Chondrocyte (in vitro differentiated cells): ENCODE measurements at places on chromosomes 5 and 9. TPM values are rescaled to one million over a fixed set of nuclear protein-coding genes. Genes with fewer than 3 reads are reported as not detected.

- DNase-seq = no peak
- H3K36me3 ChIP-seq = peaks cover 4% of the 10 kb centered on the region
- no peak overlapping the region for H3K4me3 ChIP-seq
- H3K27me3 ChIP-seq = no peaks in the 10 kb centered on the region
Measured at GRCh38 chr5:80834710-80835109, 125.5 kb upstream of the RASGRF2 start.

The PCSK5 gene
- 8.3 to 75.9 TPM (median 8.9 TPM) in 3 replicates for total RNA-seq

The ECSCR gene
- total RNA-seq = 0.62 TPM in 1 of 3 replicates, not detected in the others

The ATP10B gene
- total RNA-seq = not detected in 3 replicates

The DMGDH gene
- total RNA-seq = 1.9 to 3.2 TPM (median 3.1 TPM) in 3 replicates

The RASGRF2 gene
- 0.87 to 2.0 TPM (median 0.92 TPM) in 3 replicates for total RNA-seq

The NXNL2 gene
- total RNA-seq = 0.36 to 0.70 TPM (median 0.50 TPM) in 3 replicates

- H3K4me1 ChIP-seq = peaks cover 58% of the 10 kb centered on the region
- no peak for DNase-seq
- H3K27me3 ChIP-seq = no peaks in the 10 kb centered on the region
- no peak overlapping the region for H3K4me3 ChIP-seq
- no peaks in the 10 kb centered on the region for H3K36me3 ChIP-seq
- H3K27ac ChIP-seq = peak overlapping the region; percentile 86
Measured at GRCh38 chr9:4306066-4306776, 6.4 kb upstream of the GLIS3 start.

DNA sequence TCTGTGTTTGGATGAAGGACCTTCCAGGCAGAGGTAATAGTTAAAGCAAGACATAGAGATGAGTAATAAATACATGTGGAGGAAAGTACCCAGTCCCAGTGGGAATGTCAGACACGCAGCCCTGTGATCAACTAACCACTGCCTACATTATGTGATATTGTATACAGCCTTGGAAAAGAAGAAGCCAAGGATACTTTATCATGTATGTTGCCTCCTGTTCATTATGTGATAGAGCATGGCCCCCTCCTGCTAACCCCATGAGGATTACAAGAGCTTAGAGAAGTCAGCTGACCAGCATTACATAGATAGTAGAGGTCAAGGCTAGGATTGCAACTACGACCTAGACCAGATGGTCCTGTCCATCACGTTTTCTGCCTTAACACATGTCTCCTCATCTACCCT, 497.0 kb upstream of the TNC start:
- peaks cover 35% of the 10 kb centered on the region for H3K4me1 ChIP-seq
- H3K27me3 ChIP-seq = no peaks in the 10 kb centered on the region
- H3K4me3 ChIP-seq = no peak overlapping the region
- H3K27ac ChIP-seq = peak overlapping the region; percentile 95

DNA sequence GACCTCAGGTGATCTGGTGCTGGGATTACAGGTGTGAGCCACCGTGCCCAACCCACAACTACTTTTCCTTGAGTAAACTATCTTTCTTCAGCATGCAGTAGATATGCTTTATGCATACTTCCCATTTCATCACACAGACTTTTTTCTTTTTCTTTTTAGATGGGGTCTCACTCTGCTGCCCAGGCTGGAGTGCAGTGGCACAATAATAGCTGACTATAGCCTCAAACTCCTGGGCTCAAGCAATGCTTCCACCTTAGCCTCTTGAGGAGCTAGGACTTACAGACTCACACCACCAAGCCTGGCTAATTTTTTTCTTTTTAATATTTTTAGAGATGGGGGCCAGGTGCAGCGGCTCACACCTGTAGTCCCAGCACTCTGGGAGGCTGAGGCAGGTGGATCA, 22.8 kb downstream of the PPP6C start:
- H3K4me3 ChIP-seq = no peak overlapping the region
- H3K36me3 ChIP-seq = peaks cover 9% of the 10 kb centered on the region
- no peak for DNase-seq
- peaks cover 46% of the 10 kb centered on the region for H3K4me1 ChIP-seq
- peak overlapping the region; percentile 88 for H3K27ac ChIP-seq
- no peaks in the 10 kb centered on the region for H3K27me3 ChIP-seq

The TXNDC8 gene
- not detected in 3 replicates for total RNA-seq
